NCI-H1092 treated with DMSO at 0.1 percent for 48 hours (cell line): ENCODE measurements at places on chromosomes 6 and 20.

- DNase-seq = no peak
Measured at GRCh38 chr6:8434727-8435092, 635 bp downstream of the SLC35B3 start.

GRCh38 chr6:13485923-13486562 lies 1.4 kb downstream of the GFOD1 start:
- no peak for DNase-seq

GRCh38 chr6:44456070-44456965 lies 68.8 kb downstream of the CDC5L start:
- peak; percentile 49 for DNase-seq

GRCh38 chr6:25311331-25311840 lies 32.2 kb downstream of the CARMIL1 start:
- DNase-seq = no peak

- no peak for DNase-seq
Measured at GRCh38 chr20:53608071-53608455, 14.4 kb upstream of the ZNF217 start.

DNA sequence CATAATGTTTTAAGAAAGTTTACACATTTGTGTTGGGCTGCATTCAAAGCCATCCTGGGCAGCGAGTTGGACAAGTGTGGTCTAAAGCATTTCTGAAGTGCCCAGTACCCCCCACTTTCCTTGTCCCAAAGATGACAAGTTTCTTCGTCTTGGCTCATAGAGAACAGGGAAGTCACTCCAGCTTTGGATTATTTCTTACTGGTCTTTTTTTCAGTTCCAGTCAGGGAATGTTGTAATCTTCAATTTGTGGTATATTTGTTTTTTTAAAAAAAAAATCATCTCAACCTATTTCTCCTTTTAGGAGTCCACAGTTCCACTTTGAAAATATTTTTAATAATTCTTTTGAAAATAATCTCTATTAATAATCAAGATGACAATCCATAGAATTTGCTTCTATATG lies 34.0 kb downstream of the SLX4IP start:
- no peak for DNase-seq

GRCh38 chr6:50990750-50991446 lies 172.2 kb downstream of the TFAP2B start:
- no peak for DNase-seq

DNA sequence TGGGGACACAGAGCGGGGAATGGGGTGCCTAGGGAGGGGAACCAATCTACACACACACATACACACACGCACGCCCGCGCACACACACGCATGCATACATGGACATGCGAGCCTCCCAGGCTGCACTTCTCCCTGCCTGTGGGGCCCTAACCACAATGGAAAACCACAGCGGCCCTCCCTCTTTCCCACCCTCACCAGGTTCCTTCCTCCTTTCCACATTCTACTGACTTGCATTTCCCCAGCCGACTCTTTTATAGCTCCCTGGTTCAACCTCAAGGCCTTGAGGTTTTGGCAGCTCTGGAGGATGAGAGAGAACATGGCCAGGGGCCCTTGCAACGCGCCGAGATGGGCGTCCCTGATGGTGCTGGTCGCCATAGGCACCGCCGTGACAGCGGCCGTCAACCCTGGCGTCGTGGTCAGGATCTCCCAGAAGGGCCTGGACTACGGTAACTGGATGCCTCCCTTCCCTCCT lies at the start of gene BPI:
Gene BPI, plus strand, starts transcription at position 249 of the 472 bp plus-strand sequence. Its CDS starts 68 bp downstream, at position 317.
- DNase-seq = no peak

DNA sequence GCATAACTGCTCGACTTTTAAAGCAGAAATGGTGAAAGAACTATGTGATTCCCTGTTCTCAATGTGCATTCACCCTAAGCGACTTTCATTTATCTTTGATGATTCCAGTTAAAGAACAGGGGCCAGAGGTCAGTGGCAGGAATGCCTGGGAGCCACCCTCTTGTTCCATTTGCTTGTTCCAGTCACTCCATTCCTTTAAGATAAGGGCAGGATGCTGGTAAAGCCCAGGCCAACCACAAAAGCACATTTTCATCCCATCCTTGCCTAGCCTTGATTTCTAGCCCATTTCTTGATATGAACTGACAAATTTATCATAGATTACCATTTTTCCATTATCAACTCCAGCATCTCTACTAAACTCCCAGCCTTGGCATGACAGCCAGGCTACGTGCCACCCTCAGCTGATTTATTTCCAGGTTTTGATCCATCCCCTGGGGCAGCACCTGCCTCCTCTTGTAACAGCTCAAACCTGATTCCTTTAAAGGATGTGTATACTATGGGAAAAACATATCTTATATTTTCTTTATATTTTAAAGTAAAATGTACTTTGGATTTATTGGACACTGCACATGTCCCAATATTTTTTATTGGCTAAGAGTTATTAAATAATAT lies 19.2 kb downstream of the HMGN3 start:
- DNase-seq = no peak
